ENCODE measurements at places on chromosomes 5 and 9.

GRCh38 chr5:147393874-147394672 lies 115.8 kb downstream of the DPYSL3 start:
- DNase-seq, result no peak

GRCh38 chr5:132422720-132423437 lies 53.4 kb downstream of the SLC22A5 start:
- peak; percentile 84 for DNase-seq

- DNase-seq, result no peak
Measured at GRCh38 chr9:5562806-5563416, 52.6 kb downstream of the PDCD1LG2 start.

DNA sequence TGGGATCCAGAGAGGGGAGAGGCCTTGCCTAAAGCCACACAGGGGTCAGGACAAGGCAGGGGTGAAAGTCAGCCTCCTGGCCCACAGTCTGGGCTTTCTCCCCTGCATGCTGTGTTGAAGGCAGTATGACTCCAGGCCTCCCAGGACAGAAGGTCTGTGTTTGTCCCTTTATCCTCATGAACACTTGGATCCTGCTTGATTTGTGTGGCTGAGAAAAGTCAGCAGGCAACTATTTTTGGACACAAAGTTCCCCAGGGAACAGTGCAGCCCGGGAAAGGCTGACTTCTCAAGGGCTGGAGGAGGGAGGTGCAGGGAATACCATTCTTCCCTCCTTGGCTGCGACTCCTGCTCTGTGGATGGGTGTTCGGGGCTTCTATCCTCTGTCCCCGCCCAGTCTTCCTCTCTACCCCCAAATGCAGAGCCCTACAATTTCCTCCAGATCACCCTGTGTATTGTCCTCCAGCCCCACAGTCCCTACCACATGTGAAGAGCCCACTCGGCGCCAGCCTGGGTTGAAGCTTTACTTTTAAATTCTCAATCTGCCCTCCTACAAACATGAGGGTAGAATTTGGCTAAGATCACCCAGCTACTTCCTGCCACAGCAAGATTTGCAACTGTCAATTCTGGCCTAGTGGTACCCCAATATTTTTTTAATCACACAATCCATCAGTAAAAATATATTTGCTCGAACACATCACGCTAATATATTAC lies 4.1 kb downstream of the AKNA start:
- DNase-seq, result no peak

GRCh38 chr5:3634061-3634460 lies 38.4 kb downstream of the IRX1 start:
- DNase-seq, result no peak

DNA sequence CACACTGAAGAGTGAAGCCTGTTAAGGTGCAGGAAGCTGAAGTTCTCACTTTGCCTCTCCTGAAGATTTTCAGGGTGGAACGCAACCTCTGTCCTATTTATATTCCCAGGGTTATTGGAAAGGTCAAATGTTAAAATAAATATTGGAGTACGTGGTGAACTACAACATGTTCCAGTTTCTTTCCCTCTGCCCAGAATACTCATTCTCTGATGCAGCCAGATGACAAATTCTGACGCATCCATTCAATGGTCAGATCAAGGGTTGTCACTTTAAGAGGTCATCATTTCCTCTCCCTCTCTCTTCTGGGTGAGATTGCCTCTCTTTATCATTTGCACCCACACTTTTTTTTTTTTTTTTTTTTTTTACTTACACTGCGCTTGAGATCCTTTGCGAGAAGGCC lies 277.1 kb downstream of the BRINP1 start:
- DNase-seq, result no peak

- no peak for DNase-seq
Measured at GRCh38 chr5:170745481-170746071, 37.9 kb upstream of the GABRP start.

All from liver (tissue), 10 donors.